ENCODE measurements at places on chromosomes 6 and 20.

GRCh38 chr20:49323622-49324238, 45.9 kb upstream of the ZNFX1 start:
- peak; percentile 71 for DNase-seq

- no peak for DNase-seq
These were observed 576.4 kb downstream of the HTR1B start for GRCh38 chr6:76886900-76887299.

- DNase-seq, result no peak
These were observed 418.6 kb upstream of the MAN1A1 start for GRCh38 chr6:119768201-119768600.

DNA sequence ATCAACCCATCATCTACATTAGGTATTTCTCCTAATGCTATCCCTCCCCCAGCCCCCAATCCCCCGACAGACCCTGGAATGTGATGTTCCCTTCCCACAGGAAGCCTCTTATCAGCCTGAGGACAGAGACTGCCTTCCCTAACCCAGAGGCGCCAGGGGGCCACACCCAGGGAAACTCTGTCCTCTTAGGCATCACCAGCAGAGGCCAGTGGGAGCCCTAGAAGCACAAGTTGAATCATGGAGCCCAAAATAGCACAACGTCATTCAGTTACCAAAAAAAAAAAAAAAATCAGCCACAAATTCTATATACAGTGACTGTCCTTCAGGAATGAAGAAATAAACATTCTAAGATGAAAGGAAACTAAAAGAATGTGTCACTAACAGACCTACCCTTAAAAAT, 625.7 kb downstream of the TFAP2A start:
- DNase-seq, result no peak

DNA sequence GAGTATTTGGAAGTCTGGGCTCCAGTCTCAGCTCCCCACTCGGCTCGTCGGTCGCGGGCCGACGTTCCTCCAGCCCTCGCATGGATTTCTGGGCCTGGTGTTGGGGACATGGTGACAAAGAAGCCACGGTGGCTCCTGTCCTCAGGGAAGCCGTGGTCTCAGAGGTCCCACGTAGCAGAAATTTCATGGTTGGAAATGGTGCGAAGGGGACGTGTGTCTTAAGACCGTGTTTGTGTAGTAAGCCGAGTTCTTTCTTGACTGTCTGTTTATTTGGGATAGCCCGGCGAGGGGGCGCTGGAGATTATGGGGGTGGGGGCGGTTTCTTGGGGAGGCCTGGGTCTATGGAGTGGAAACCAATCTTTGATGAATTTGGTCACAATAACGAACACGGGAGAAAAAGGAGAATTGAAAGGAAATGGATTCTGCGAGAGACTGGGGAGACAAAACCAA, 23.5 kb upstream of the MAP3K7 start:
- DNase-seq, result no peak

GRCh38 chr6:85406641-85407075, 43.2 kb upstream of the NT5E start:
- no peak for DNase-seq

DNA sequence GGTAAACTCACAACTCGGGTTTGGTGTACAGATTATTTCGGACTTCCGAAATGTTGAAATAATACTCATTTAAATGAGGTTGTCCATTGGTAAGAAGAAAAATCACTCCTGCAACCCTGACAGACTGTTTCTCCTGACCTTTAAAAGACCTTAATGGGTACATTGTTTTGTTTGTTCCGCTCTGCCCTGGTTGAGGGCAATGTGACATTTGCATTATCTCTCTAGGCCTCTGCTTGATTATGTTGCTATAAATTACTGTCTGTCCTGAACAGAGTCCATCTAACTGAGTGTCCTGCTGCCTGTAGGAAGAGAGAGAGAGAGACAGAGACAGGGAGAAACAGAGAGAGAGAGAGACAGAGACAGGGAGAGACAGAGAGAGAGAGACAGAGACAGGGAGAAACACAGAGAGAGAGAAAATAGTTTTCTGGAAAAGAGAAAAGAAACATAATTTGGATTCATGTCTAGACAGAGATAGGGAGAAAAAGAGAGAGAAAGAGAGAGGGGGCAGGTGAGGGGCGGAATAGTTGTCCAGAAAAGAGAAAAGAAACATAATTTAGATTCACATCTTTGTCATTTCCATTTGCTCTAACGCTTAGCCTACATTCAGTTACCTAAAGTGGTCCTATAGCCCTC, 83.2 kb downstream of the SHLD1 start:
- no peak for DNase-seq

GRCh38 chr6:18266523-18266912, 2.2 kb upstream of the DEK start:
- no peak for DNase-seq

DNA sequence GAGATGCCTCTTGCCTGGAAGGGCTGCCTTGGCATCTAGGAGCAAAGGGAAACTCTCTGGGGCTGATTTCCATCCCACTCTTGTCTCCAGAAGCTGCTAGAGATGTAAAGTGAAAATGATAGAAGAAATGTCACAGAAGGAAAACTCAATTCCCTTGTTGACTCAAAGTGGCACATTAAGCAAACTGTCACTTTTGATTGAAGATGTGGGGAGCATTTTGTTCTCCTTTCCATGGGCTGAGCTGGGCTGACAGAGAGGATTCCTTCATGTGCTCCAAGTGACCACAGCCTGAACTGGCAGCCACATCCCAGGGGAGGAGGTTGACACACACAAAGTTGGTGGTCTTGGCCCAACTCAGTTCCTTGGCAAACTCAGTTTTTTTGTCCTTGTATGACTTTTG, 9.8 kb downstream of the GPR31 start:
- DNase-seq, result no peak

GRCh38 chr20:32832664-32833063, 12.9 kb downstream of the MAPRE1 start:
- DNase-seq, result no peak

GRCh38 chr6:74656453-74656852, 549.4 kb downstream of the COL12A1 start:
- DNase-seq, result no peak

DNA sequence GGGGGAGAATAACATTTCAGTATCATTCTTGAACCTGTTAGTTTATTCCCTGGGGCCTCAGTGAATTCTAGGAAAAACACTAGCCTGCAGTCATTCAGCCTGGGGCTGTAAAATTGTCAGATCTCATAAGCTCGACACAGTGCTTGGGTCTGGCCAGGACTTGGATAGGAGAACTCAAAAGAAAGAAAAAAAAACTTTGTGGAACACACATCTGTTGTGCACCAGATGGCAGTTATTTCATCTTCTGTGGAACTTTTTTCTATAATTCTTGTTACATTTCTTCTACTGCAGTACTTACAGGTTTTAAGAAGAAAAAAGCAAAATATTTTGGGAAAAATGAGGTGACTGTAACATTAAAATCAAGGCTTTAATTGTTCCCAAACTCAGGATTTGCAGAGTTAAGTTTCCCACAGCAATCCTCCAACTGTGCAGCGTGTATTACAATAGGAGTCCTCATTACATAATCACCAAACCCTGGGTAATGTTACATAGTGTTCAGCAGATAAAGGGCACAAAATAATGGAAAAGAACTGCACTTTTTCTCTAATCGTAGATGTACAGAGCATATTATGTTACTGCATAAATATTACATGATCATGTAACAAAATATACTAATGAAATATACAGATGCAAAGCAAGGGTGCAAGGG, 531.1 kb upstream of the CITED2 start:
- no peak for DNase-seq

DNA sequence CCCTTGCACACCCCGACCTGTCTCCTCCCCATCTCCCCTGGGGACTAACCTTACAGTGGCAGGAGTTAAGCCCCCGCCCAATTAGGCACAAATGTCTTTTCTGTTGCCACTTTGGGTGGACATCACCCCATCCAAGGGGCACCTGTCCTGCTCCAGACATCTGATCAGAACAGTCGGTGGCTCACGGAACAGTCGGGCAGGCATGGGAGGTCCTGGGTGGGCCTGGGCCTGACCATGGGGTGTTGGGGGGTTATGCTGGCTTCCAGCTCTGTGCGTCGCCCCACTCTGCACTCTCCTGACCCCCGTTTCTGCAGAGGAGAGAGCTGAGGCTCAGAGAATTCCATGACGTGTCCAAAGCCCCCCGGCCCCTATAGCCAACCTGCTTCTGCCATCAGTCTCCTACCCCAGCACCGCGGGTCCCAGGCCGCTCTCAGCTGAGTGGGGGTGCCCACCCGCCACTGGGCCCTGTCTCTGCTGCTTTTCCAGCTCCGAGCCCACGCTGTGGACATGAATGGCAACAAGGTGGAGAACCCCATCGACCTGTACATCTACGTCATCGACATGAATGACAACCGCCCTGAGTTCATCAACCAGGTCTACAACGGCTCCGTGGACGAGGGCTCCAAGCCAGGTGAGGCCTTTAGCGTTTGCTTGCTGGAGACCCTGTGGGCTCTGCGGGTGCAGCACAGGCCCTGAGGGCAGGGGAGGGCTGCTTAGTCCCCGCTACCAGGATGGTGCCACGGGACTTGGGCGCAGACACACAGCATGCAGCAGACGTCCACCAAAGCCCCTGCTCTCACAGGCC, 213.2 kb downstream of the TAF4 start:
- no peak for DNase-seq

- DNase-seq, result peak; percentile 35
These were observed 3.3 kb downstream of the PLN start for GRCh38 chr6:118551063-118552053.

DNA sequence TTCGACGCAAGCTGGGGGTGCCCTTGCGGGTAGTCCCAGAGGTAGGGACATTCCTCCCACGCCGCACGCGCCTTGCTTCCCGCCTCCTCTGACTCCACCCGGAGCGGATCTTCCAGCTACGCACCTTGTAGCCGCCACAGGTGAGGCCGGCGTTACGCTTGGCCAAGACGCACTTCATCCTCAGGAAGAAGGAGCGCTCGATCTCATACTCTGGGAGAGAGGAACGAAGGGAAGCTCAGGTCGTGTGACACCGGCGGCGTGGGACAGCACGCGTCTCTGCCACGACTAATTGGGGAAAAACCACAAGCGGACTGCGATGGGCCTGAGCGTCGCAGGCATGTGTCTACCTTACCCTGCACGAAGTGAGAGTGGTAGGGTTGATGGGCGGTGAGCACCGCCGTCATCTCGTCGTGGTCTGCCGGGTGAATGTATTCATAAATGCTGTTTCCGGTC, 15.5 kb downstream of the SIM1 start:
- DNase-seq, result no peak

GRCh38 chr6:161946461-161946860, 672.6 kb upstream of the AGPAT4 start:
- no peak for DNase-seq

- DNase-seq, result no peak
These were observed 167.9 kb downstream of the TFAP2C start for GRCh38 chr20:56797023-56797422.

DNA sequence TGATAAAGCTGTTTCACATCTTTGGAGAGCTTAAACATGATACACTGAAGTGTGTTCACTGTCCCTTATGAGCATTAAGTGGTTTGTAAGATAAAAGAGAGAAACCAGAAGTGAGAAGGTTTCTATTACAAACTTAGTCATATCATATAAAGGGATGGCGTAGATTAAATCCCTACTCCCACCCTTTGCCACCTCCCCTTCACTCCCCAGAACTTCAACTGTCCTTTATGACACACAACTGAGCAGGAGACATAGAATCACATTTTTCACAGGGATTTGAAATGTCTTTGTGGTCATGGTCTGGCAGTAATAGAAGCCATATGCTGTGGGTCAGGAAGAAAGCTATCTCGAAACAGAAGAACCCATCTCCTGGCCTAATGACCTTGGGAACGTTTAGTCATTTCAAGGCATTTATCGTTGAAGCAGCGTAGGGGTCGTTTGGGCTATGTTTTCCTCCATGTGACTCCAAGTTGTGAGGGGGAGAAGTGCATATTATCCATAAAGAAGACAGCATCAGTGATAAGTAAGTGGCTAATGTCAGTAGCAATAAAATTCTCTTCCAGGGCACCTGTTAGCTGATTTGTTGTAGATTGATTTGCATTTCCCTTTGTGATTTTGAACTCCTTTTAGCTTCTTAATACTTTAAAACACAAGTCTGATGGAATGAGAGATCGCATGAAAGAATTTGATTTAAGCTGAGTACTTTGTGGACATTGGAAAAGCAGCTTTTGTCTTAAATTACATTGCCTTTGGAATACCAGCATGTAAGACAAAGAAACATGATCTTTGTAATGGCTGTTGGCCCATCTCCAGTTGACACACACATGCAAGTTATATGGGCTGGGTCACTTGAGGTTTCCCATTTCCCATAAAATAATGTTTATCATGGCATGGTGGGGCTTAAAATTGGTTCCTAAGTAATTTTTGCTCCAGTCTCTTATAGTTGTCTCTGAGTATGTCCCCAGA, 501.5 kb upstream of the FLRT3 start:
- DNase-seq, result no peak

GRCh38 chr6:42777126-42777822, 4.6 kb upstream of the BICRAL start:
- peak; percentile 33 for DNase-seq

- DNase-seq, result no peak
These were observed 36.5 kb upstream of the HLA-G start for GRCh38 chr6:29791162-29791561.

DNA sequence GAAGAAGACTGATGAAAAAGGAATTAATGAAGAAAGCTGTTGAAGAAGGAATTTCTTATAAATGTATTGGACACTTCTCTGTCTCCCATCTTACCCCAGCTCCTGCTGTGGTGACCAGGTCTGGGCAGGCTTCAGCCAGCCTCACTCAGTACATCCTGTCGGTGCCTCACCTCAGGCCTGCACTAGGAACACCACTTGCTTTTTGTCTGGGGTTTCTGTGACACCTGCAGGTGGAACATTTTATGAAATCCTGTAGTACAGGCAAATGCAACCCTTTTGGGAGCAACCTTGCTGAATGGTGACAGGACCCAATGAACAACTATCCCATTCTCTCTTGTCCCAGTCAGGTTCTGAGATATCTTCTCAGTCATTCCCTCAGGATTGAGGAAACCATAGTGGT, 129.7 kb downstream of the PRDM13 start:
- DNase-seq, result no peak

- DNase-seq, result no peak
These were observed 2.7 kb downstream of the SDCBP2 start for GRCh38 chr20:1326031-1326930.
